ENCODE measurements at places on chromosomes 12 and 14.

DNA sequence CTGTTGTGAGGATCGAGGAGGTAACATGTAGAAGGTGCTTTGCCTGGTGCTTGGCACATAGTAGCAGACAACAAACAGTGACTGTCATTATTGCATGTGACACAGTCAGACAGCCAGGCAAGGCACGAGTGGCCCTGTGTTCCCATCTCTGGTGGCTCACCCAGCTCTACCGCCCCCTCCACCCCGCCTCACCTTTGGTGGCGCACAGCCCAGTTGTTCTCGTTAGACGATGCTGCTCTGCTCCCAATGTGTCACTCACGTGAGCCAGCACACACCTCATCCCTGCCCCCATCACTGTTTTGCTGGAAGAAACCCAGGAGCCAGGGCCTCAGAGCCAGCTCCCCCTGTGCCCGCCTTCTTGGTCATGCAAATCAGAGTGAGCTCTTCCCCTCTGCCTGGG, 113.3 kb downstream of the CALM1 start:
- peaks cover 26% of the 10 kb centered on the region for H3K4me1 ChIP-seq
- no peak for DNase-seq
- H3K36me3 ChIP-seq: no peaks in the 10 kb centered on the region
- no peak overlapping the region for H3K4me3 ChIP-seq

- H3K4me1 ChIP-seq: no peaks in the 10 kb centered on the region
- DNase-seq: no peak
- no peak overlapping the region for H3K27ac ChIP-seq
- H3K36me3 ChIP-seq: no peaks in the 10 kb centered on the region
- H3K27me3 ChIP-seq: no peaks in the 10 kb centered on the region
- H3K4me3 ChIP-seq: no peak overlapping the region
Measured at GRCh38 chr14:70893062-70893845, 14.0 kb upstream of the PCNX1 start.

DNA sequence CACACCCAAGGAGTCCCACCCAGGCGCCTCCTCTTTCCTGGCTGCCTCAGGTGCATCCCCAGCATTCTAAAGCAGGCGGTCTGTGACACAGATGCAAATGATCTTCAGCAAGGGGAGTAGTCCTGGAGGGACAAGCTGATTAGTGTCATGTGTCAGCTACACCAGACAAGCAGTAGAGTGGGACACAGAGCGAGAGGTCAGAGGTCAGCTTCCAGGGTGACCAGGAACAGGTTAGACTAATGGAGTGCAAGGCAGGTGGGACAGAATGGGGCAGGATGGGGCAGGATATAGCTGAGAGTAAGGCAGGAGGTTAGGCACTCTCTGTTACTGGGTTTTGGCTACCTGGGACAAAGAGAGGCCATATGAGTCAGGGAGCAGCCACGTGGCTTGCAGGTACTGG, 534.0 kb downstream of the FUT8 start:
- H3K27ac ChIP-seq: no peak overlapping the region
- DNase-seq: no peak
- no peaks in the 10 kb centered on the region for H3K4me1 ChIP-seq
- no peaks in the 10 kb centered on the region for H3K36me3 ChIP-seq
- H3K27me3 ChIP-seq: no peaks in the 10 kb centered on the region

GRCh38 chr12:22312336-22312735, 22.2 kb downstream of the ST8SIA1 start:
- no peaks in the 10 kb centered on the region for H3K4me1 ChIP-seq
- no peak for DNase-seq
- peaks cover 7% of the 10 kb centered on the region for H3K36me3 ChIP-seq
- no peak overlapping the region for H3K4me3 ChIP-seq
- H3K27ac ChIP-seq: no peak overlapping the region

DNA sequence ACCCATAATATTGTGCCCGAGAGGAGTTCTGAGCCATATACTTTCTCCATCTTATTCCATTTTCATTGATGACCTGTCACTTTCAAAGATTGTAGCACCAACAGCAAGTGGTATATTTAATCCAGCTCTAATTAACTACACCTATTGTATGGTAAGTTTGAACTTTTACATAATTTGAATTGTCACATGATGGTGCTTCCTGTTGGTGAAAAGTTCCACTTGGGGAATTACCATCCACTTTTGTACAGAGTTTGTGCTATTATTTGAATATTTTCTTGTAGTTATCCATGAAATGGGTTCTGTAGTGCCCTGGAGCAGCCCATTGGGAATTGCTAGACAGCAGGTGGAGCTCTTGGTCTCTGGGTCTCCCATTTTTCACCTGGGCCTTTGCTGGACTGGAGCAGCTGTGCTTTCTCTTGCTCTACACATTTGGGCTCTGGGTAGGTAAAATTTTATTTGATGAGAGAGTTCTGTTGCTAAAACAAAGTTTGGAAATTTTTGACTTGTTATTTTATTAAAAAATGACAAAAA, 3.0 kb downstream of the SMCO3 start:
- H3K4me3 ChIP-seq: no peak overlapping the region
- no peak for DNase-seq
- no peak overlapping the region for H3K27ac ChIP-seq
- no peaks in the 10 kb centered on the region for H3K36me3 ChIP-seq

- no peaks in the 10 kb centered on the region for H3K36me3 ChIP-seq
- peaks cover 8% of the 10 kb centered on the region for H3K4me1 ChIP-seq
- no peak for DNase-seq
Measured at GRCh38 chr14:89184952-89185351, 232.1 kb downstream of the FOXN3 start.

DNA sequence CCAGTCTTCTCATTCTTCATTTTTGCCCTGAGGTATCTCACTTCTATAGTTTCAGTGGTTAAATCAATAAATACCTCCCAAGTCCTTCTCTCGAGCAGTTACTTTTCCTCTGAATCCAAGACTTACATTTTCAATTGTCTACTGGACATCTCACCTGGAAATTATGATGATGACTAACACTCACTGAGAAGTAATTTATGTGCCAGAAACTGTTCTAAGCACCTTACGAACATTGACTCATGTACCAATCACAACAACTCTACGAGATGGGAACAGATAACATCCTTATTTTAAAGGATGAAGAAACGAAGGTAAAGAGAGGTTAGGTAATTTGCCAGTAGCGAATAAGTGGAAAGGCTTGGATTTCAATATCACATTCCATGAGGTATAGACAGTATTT, 94.1 kb downstream of the EML5 start:
- no peak overlapping the region for H3K27ac ChIP-seq
- DNase-seq: no peak
- no peaks in the 10 kb centered on the region for H3K36me3 ChIP-seq
- H3K27me3 ChIP-seq: no peaks in the 10 kb centered on the region
- no peaks in the 10 kb centered on the region for H3K4me1 ChIP-seq
